Retina (tissue), 1 donor: ENCODE measurements at places on chromosomes 2 and 18.

GRCh38 chr18:75467281-75467795 is 39.8 kb upstream of the SMIM21 start:
- DNase-seq = no peak

DNA sequence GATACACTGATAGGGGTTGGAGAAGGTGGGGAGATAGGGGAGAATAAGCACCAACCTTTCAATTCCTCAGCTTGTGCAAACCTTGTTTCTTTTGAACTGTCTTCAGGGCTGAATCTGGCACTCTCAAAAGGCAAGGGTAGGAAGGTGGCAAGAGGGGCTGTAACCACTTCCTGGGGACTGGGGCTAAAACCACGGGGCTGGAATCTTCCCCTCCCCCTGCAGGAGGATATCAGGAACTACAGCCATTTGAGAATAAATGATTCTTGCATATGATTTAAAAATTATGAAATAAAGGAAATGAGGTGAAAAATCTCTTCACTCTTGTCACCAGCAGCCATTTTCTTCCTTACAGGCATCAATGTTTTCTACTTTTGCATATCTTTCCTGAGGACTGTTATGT is 50.8 kb downstream of the ATOH8 start:
- DNase-seq = no peak

DNA sequence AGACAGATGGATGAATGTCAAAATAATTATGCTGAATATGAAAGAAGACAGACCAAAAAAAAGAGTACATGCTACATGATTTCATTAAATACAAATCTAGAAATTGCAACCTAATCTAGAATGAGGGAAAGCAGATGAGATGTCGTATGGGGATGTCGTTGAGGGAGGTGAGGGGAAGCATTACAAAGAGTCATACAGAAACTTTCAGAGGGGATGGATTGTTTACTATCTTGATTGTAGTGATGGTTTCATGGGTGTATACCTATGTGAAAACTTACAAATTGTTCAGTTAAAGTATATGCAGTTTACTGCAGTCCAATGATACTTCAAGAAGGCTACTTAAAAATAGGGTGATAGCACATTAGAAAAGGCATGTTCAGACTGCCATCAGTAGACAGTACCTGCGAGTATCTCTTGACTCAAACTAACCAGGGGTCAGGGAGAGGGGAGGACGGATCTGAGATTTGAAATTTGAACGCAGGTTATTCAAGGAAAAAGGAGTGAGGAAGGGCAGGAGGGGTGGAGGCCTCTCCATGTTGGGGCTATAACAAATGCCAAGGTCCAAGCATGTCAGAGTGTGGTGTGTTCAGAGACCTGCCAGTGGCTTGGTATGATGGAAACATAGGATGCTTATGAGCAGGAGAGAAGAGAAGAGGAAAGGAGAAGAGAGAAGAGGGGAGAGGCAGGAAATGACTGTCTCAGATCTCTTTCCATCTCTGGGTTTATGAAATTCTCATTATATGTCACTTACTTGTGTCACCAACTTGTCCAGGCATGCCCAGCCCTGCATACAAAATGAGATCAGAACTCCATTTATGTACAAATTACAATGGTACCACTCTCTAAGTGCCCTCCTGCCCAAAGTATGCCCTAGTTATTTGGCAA is 257.3 kb upstream of the CXCR4 start:
- DNase-seq = no peak

DNA sequence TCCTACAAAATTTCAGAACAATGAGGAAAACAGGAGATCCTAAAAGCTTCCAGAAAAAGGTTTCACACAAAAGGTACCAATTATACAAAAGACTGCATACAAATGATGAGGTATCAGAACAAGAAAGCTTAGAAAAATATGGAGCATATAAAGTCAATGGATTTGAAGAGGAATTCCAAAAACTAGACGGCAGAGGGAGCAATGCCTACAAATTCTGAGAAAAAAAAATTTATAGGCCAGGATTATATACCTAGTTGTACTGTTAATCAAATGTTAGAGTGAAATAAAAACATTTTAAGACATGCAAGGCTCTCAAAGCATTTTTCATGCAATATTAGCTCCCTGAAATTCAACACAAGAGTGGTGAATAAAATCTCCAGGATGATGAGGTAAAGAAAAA is 106.2 kb downstream of the ZRANB3 start:
- no peak for DNase-seq

DNA sequence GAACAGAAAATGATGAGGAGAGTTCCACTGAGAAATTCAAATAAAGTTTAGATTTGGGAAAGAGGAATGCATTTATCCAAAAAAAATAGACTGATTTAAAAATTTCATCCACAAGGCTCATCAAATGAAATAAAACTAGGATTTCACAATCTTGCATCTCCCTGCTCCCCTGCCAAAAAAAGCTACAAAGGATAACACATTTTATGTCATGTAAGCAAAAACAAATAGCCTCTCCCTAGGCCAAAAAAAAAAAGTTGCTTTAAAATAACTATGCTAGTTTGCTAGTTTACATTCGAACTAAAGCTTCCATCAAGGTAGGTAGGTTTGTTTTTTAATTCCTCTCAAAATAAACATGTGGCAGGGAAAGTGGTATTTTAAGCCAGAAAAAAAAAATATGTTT is 465.5 kb upstream of the ID2 start:
- no peak for DNase-seq

GRCh38 chr2:225274751-225275150 is 124.8 kb upstream of the NYAP2 start:
- no peak for DNase-seq

- DNase-seq = no peak
These were observed 34.2 kb upstream of the TTR start for GRCh38 chr18:31557446-31557845.

- no peak for DNase-seq
These were observed 401.8 kb downstream of the GALR1 start for GRCh38 chr18:77651441-77651840.

DNA sequence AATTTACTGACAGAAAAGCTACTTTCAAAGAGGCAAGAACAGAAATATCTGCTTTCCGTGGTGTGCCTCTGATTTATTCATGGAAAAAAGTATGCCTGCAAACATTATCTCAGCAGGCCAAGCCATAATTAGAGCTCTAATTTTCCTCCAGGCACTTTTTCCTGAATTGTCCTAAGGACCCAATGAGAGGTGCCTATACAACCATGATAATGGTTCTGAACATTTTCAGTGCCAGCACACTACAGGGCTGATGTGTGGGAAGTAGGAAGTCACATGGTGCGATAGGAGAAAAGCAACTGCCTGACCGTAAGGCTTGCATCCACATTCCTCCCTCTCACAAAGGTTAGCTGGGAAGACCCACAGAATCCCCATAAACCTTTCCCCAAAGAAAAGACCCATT is 45.9 kb upstream of the EGR4 start:
- no peak for DNase-seq

GRCh38 chr2:159617100-159617499 is 752 bp upstream of the BAZ2B start:
- peak; percentile 44 for DNase-seq

GRCh38 chr18:76672627-76673026 is 149.7 kb upstream of the ZNF236 start:
- DNase-seq = no peak

GRCh38 chr2:195049372-195050031 is 607.5 kb upstream of the SLC39A10 start:
- DNase-seq = no peak

DNA sequence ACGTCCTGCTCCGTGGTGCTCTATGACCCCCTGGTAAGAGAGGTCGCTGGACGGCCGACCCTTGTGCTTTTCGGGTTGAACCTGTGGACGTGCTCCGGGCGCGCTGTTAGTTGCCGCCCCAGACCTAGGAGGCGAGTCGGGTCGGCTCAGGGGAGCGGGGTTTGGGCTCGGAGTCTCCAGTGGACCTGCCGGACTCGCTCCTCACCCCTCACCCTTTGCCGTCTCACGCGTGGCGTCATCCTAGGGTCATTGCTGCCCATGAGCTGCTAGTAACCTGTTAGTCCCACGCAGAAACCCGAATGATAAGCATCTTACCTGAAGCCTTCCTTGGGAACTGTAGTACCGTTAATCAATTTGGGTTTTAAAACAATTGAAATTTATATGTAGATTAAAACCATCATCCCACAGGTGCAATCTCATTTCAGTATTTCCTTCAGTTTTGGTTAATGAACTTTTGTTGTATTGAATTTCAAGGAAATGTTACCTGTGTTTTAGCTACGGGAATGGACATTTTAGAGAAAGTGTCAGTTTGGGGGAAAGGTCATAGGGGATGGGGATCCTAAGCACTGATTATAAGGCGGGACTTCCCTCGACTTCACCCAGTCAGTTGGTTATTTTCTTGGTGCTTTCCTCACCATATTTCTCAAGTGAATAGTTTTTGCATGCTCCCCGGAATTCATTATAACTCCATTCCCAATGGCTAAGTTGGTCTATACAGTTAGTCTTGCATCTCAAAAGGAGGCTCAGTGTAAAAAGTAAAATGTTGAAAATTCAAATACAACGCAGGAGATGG is 536 bp downstream of the ELP2 start:
- no peak for DNase-seq

GRCh38 chr2:142065700-142066099 is 65.1 kb downstream of the LRP1B start:
- no peak for DNase-seq

GRCh38 chr18:28422577-28422976 is 245.6 kb upstream of the CDH2 start:
- DNase-seq = no peak

DNA sequence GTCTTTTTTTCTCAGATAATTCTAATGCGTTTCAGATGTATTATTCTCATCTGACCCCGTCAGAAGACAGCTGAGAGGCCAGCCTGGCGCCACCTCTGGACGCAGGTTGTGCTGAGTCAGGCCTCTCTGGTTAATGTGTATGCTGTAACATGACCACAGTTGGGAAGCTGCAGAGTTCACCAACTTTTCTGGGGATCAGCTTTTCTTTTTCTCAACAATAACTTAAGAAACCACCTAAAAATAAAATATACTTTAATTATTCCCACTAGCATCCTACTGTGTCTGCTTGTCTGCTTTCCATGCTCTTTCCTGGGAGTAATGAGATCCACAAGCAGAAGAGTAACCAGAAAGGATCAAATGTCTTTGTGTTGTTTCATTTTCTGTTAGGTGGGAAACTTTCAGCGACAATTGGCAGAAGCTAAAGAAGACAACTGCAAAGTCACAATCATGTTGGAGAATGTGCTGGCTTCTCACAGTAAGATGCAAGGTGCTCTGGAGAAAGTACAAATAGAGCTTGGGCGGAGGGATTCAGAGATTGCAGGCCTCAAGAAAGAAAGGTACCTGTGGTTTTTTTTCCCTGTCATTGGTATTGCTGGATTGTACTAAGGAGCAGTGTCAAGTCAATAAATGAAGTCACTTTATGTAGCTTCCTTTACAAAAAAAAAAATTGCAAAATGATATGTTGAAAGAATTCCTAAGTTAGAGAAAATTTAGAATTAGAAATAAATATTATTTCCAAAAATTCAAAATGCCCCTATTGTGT is 79.8 kb downstream of the CCDC150 start:
- peak; percentile 11 for DNase-seq

GRCh38 chr2:2812117-2812516 is 481.0 kb upstream of the MYT1L start:
- no peak for DNase-seq

DNA sequence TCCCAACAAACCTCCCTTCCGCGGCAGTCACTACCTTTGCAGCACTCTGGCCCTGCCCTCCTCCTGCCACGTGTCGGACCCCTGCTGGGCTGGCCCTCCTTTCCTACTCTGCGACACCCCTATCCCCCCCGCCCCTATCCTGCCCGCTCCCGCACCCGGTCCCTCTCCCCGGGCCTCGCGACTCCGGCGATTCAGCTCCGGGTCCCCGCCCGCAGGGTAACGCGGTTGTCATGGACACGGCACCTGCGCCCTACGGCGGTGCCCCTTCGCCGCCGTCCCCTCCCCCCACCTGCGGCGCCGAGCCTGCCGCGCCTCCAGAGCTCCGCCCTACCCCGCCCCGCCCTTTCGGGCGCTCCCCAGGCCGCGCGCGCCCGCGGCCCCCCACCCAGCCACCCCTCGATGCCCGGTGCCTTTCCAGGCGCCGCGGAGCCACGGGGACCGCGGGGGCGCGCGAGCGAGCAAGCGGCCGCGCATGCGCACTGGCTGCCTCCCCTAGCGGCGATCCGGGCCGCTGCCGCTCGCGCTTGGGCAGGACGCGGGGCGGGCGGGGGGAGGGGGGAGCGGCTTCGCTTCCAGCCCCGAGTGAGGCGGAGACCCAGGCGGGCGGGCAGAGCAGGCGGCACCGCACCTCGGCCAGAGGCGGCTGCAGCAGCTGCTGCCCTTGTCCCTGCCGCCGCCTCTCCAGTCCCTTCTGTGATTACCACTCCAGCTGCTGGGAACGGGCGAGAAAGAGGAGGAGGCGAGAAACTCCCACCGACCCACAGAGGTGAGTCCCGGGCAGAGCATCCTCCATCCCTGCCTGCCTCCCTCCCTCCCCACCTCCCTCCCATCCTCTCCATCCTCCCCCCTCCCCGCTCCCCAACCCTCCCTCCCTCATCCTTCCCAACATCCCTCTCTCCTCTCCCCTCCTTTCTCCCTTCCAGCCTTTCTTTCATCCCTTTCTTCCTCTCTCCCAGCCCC is at the start of gene CTNNA2:
TSS of gene CTNNA2 (plus strand) at position 610 of the 960 bp plus-strand sequence.
- DNase-seq = peak; percentile 91

DNA sequence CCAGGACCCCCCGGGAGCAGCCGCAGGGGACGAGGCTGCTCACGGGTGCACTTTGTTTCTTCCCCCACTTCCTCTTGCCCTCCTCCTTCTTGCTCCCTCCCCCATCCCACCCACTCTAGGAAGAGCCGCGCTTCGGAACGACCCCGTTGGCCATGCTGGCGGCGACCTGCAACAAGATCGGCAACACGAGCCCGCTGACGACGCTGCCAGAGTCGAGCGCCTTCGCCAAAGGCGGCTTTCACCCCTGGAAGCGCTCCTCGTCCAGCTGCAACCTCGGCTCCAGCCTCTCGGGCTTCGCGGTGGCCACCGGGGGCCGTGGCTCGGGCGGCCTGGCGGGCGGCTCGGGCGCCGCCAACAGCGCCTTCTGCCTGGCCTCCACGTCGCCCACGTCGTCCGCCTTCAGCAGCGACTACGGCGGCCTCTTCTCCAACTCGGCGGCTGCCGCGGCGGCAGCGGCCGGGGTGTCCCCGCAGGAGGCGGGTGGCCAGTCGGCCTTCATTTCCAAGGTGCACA is 1.3 kb downstream of the SP9 start:
- DNase-seq = peak; percentile 87

GRCh38 chr2:128423788-128424165 is 105.1 kb upstream of the HS6ST1 start:
- DNase-seq = no peak

GRCh38 chr2:223433461-223433860 is 168.7 kb downstream of the SCG2 start:
- no peak for DNase-seq

GRCh38 chr2:125108251-125108650 is 1083.2 kb downstream of the CNTNAP5 start:
- DNase-seq = no peak

DNA sequence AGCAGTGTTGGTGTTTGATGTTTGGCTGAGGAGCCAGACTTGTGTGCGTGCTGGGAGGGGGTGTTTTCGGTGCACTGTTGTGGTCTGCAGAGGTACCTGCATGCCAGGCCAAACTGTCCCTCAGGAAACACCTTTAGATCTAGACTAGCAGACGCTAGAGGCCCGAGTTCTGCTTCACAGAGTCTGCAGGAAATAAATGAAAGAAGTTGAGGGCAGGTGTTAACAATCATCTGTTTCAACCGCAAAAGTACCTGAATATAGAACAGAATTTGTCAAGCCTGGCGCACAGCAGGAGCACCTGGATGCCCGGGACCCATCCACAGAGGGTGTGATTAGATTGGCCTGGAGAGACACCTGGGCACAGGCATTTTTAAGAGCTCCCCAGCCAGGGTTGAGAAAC is 40.5 kb upstream of the REL start:
- DNase-seq = no peak
